ENCODE measurements at places on chromosomes 13 and 19.
A peak's percentile ranks its signal among the peaks of the same experiment; 100 is the strongest.

GRCh38 chr19:33681081-33681680 is 59.4 kb downstream of the CHST8 start:
- DNase-seq: no peak

DNA sequence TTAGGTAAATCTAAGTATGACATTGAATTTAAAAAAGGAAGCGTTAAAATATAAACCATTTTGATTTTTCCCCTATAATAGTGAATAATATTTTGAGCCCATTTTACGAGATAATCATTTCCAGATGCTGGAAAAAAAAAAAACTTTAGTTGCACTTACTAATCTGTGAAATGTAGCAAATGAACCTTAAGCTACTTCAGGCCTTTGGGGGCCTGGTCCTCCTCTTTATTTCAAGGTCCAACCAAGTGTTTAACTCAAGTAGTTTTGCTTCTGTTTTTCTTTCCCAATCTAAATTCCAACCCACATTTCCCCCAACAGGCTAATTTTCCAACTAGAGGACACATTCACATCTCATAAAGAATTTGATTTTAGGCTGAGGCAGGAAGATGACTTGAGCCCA is 101.2 kb downstream of the TNFRSF19 start:
- DNase-seq: no peak

DNA sequence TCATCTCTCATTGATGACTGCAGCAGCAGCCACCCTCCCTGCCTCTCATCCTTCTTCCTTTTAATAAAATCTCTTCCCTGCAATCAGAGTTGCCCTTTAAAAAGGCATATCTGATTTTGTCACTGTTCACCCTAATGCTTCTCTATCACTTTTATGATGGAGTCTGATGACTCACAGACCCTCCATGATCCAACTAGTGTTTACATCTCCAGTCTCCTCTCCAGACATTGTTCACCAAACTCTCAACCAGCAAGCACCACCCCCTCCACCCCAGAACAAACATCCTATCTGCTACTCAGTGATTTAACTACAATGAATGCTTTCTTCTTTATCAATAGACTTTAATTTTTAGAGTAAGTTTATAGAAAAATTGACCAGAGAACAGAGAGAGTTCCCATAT is 59.5 kb downstream of the TNFSF11 start:
- DNase-seq: no peak

DNA sequence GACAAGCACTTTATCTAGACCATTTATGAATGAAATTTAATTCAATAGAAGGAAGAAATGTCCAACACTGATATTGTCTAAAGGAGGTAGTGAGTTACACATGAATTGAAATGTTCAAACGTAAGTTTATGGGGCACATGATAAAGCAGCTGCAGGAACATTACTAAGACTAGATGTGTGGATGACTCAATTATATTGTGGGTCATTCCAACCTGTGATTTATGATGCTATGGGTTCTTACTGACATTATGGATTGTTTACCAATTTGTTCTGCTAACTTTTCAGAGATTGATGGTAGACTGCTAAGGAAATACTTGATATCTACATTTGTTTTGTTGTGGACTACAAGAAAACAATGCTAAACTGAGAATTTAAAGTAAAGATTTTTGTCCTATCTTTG is 56.1 kb upstream of the ATXN8OS start:
- DNase-seq: no peak

DNA sequence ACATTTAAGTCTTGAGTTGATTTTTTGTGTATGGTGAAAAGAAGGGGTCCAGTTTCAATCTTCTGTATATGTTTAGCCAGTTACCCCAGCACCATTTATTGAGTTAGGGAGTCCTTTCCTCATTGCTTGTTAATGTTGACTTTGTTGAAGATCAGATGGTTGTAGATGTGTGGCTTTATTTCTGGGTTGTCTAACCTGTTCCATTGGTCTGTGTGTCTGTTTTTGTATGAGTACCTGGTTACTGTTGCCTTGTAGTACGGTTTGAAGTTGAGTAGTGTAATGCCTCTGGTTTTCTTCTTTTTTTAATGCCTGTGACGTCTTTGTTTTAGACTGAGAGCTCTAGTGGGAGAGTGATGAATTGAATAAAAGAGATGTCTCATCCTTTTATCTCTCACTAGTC is 83.2 kb downstream of the NBEA start:
- DNase-seq: no peak

DNA sequence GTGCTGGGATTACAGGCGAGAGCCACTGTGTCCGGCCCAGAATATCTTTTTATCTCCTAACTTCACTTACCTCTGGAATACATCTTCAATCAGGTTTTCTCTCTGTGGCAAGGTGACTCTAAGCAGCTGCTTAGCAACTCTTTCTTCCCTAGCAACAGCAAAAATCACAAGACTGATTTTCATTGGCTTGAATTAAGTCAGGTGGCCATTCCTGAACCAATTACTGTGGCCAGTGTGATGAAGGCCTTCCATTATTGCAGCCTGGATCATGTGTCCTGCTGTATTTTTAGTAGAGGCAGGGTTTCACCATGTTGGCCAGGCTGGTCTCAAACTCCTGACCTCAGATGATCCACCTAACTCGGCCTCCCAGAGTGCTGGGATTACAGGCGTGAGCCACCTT is 9.0 kb upstream of the LTBP4 start:
- DNase-seq: no peak

- peak; percentile 18 for DNase-seq
Measured at GRCh38 chr19:718991-719512, 10.3 kb downstream of the PALM start.

DNA sequence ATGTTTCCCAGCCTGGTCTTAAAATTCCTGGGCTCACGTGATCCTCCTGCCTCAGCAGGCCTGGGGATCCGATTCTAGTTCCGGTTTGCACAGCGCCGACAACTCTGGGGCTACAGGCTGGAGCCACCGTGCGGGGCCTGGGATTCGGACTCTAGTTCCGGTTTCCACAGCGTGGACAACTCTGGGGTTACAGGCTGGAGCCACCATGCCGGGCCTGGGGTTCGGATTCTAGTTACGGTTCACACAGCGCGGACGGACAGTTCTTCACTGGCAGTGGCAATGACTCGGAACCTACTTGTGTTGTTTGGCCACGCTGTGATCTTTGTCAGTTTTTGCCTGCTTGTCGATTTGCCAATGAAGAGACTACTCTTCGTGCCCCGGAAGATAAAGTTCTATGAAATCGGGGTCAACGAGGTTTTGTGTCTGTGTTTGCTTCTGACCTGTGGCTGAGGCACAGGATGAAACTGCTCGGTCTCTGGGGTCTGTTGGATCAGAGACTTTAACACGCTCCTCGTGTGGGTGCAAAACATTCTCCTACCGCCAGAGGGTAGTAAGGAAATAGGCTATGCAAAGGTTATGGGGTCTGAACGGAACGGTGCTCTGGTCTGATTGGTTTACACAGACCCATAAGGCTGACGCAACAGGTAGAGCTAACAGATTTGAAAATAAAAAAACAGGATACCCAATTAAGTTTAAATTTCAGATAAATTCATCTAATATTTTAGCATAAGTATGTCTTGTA is 12.1 kb upstream of the ZSCAN1 start:
- DNase-seq: peak; percentile 42

DNA sequence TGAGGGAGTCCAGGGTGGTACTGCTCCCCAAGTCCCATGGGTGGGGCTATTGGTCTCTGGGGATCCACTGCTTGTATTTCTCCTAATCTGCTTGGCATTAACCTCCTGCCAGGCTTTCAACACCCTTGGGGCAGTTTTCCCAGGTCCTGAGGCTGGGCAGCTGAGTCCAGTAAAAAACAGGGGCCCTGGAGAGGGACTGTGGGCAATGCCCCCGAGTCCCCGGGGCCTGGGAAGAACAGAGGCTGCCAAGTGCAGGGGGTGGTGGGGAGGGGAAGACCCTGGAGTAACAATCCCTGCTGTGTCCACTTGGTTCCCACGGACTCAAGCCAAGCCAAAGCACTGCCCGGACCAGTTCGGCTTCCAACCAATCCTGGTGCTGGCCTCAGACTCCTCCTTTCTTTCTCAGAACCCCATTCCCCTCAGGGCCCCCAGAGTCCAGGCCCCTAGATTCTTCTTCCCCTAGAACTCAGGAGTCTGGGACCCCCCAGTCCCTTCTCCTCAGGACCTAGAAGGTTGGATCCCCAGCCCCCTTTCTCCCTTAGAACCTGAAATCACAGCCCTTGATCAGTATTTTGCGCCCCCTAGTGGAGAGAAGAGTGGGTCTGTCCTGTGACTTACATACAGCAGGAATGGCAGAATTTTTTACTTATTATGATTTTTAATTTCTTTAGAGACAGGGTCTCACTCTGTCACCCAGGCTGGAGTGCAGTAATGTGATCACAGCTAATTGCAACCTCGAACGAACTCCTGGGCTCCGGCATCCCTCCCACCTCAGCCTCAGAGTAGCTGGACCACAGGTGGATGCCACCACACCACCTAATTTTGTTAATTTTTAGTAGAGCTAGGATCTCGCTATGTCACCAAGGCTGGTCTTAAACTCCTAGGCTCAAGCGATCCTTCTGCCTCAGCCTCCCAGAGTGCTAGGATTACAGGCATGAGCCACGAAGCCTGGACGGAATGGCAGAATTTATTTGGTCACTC is 3.7 kb upstream of the CLPTM1 start:
- DNase-seq: peak; percentile 50

GRCh38 chr19:12796146-12797071 is 5.1 kb downstream of the JUNB start:
- peak; percentile 74 for DNase-seq
